ENCODE measurements at places on chromosomes 4 and X. TPM values are rescaled to one million over a fixed set of nuclear protein-coding genes. Genes with fewer than 3 reads are reported as not detected.

APLN gene
- not detected for total RNA-seq

RIBC1 gene
- 1.0 TPM for total RNA-seq

HS3ST1 gene
- 0.21 TPM for total RNA-seq

GABRE gene
- total RNA-seq: 19.3 TPM

HPSE gene
- 6.0 TPM for total RNA-seq

RAB41 gene
- total RNA-seq: not detected

CTBP1 gene
- 133 TPM for total RNA-seq

NLGN4X gene
- total RNA-seq: 1.6 TPM

SLC2A9 gene
- 22.5 TPM for total RNA-seq

ZCCHC18 gene
- total RNA-seq: not detected

CYLC1 gene
- not detected for total RNA-seq

AFF2 gene
- total RNA-seq: 0.42 TPM

METTL14 gene
- 32.8 TPM for total RNA-seq

XK gene
- total RNA-seq: 0.63 TPM

GRCh38 chr4:118869808-118870342, 18.8 kb upstream of the SYNPO2 start:
- no peak for DNase-seq

GRCh38 chrX:67692246-67692645, 148.4 kb downstream of the AR start:
- DNase-seq: peak; percentile 39

GRCh38 chrX:132353430-132353829, 134.2 kb upstream of the RAP2C start:
- no peak for DNase-seq

DNA sequence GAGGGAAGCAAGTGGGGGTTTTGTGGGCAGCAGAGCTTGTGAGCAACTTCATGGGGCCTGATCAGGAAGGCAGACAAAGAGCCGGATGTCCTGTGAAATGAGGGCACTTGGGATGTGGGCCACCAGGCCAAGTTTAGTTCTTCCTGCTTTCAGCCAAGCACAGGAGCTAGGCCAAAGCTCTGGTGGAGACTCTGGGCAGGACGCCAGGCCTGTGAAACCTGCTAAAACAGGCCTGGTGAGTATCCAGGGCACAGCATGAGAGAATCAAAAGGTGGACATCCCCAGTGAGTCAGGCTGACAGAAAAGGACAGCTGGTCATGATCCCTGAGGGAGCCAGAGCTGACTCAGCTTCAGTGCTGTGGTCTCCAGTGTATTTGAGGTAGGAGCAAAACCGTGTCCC, 95.7 kb downstream of the NPNT start:
- DNase-seq: peak; percentile 96

- no peak for DNase-seq
Measured at GRCh38 chrX:40062525-40063155, 35.1 kb downstream of the BCOR start.

DNA sequence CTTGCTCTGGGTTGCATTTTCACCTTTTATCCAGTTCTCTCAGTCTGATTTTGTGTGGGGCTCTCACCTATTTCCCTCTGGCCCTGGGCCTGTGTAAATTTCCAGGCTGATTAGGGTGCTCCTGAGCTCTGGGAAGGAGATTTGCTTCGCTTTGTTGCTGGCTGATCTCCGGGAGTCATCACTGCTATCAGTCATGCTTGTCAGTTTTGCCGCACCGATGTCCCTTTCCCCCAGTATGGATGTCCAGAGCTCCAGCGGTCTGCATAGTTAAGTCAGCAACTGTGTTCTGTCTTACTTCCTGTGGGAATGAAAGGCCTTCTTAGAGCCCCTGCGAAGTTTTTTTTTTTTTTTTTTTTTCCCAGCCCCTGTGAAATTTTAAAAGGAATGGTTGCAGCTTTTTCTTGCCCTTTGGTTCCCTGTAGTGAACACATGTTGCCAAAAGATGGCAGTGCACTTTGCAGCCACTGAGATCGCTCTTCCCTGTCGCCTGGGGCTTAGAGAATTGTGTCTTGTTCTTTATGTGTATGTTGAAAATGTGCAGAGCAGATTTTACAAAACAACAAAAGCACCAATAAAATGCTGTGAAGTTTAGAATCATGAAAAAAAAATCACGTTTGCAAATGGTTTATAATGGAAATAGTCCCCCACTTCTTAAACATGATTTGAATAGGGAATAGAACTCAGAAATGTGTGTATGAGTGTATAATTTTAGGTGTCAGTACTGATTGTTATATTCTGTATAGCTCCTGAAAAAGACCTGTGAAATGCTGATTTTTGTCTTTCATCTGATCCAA, 109.1 kb upstream of the SLC4A4 start:
- DNase-seq: peak; percentile 54

DNA sequence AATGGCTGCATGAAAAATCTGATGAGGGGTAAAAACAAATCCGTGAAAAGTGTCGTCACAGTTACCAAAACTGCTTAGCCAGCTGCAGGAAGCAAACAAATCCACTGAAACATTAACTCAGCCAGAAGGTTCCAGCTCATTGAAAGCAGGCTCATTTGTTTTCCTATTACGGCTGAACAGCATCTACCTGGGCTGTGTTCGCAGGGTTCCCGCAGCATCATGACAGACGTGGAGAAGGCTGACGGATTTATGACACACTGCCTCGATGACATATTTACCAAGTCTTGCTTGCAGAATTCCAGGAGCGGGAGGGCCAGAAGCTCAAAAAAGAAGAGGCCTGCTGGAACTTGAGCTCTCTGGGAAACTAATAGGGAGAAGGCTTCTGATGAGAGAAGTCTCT, 781.1 kb downstream of the RAB28 start:
- DNase-seq: no peak

- no peak for DNase-seq
Measured at GRCh38 chr4:38870098-38870808, 2.6 kb downstream of the FAM114A1 start.

- no peak for DNase-seq
Measured at GRCh38 chr4:158442736-158443135, 78.9 kb upstream of the RXFP1 start.

GRCh38 chr4:29853833-29854232, 866.3 kb upstream of the PCDH7 start:
- no peak for DNase-seq

DNA sequence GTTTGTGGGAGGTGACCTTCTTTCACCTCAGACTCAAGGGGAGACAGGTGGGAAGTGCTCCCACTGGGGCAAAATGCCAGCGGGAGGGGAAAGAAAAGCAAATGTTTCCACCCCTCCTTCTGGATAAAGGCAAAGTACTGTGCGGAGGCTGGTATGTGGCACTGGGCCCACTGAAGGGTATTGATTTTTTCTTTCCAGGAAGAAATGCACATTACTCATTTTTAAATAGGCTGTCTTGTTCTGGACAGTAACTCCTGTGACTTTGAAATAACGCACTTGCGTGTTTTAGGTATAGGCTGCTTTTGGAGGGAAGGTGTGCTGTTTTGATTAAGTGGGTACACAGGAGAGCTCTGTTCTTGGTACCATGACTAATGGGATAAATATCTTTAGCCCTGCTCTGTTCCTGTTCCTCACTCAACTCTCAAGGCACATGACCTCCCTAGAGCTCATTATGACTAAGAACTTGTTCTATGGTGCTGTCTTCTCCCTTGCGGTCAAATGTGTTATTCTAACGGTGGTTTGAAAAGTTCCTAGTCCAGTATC, 40.7 kb upstream of the MBTPS2 start:
- DNase-seq: peak; percentile 77

GRCh38 chrX:140913802-140914501, 88.4 kb upstream of the SPANXB1 start:
- no peak for DNase-seq

GRCh38 chr4:1109333-1109732, 4.0 kb downstream of the RNF212 start:
- DNase-seq: no peak

DNA sequence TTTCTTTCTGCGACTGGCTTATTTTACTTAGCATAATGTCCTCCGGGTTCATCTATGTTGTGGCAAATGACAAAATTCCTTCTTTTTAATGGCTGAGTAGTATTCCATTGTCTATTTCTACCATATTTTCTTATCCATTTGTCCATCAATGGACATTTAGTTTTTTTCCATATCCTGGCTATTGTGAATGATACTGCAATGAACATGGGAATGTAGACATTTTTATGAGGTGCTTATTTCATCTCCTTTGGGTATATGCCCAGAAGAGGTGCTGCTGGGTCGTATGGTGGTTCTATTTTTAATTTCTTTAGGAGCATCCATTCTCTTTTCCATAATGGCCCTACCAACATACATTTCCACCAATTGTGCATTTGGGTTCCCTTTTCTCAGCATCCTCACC, 76.5 kb upstream of the HPGD start:
- DNase-seq: no peak

- no peak for DNase-seq
Measured at GRCh38 chr4:99215521-99215920, 3.5 kb downstream of the ADH6 start.

DNA sequence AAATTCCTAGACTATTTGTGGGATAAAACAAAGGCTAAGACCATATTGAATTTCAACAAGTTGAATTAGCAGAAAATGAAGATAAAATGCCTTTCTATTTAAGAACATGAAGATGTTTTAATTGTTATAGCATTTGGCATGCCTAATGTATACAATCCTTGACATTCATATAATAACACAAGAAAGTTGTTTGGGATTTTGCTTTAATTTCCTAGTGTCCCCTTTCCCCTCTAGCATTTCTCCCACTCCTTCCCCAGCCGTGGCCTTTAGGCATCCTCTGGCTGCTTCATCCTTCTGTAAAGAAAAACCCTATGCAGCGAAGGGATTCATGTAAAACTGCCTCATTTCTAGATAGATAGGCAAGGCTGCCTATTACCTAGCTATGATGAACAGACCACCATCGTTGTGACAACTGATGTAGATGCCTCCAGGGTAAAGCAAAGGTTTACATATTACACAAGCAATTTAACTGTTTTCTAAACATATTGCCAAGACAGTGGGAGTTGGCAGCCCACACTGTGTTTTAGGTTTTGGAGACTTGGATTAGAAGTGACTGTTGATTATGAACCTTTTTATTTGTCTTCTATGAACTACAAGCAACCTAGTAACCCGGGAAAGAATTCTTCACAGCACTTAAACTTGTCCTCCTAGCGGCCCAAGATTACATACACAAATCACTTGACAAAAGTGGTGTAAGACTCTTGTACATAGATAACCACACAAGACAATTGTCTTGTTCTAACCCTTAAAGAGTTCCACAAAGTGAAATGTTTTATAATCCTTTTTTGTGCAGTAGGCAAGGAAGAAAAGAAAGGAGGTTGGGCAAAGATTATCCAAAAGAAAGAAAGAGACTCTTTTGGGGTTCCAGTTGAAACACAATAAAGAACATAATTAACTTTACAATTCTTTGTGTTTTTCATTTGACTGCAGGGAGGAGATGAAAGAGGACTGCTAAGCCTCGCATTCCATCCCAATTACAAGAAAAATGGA, 59.9 kb downstream of the HHIP start:
- peak; percentile 15 for DNase-seq
